ENCODE measurements at places on chromosomes 3 and 15.

- DNase-seq = no peak
Measured at GRCh38 chr3:176855901-176856486, 341.3 kb downstream of the TBL1XR1 start.

DNA sequence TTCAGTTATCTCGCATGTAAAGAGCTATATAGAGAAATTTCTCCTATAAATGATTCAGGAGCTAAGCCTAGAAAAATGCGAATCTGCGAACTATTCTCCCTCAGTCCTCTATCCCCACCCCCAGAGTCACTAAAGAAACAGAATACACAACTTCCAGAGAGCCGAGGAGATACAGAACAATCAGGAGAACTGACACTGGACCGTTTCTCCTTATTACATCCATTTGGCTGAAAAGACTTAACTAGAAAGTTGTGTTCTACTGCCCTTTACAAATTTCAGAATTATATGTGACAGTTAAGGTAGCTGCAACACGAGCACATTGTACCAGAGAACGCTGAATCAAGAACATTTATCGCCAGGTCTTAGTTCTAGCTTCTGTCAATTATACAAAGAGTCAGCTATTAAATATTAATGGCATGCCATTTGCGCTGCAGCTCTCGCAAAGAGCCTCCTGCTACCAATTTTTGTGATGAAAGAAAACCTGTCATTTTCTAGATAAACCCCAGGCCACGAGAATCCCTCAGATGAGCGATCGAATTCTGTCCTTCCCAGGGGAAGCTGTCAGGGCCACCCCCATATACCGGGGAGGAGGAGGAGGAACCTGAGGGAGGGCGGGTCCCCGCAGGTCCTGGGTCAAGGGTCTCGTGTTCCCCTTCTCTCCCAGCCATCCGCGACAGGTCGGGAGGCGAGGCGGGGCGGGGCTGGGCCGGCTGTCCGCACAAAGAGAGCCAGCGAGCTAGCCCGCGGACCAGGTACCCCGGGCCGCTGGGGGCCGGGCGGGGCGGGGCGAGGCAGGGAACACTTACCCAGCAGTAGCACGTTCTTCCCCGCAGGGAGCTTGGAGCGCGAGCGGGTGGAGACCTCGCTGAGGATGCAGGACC is 878 bp downstream of the DYNC1LI1 start:
- peak; percentile 38 for DNase-seq

DNA sequence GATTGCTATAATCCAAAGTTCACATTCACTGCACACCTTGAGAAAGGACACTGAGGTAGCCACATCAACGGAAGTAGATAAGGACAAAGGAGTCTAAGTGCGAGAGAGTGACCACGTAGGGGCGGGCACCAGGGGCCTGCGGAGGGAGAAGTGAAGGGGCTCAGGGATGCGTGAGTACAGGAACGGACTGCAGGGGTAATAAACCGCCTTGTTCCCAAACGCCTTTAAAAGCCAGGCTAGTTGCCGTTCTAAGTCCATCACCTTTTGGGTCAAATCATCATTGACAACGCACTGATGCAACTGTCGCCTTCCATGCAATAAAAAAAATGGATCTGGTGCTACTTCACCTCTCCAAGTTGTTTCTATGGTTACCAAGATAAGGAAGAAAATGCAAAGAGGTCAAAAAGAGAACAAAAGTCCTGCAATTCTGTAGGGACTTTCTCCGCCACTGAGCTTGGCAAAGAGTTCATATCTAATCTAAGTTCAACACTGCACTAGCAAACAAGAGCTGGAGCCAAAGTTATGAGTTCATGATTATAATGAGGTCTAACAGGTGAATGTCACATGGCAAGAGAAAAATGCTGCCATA is 32.6 kb upstream of the ATP11B start:
- no peak for DNase-seq

DNA sequence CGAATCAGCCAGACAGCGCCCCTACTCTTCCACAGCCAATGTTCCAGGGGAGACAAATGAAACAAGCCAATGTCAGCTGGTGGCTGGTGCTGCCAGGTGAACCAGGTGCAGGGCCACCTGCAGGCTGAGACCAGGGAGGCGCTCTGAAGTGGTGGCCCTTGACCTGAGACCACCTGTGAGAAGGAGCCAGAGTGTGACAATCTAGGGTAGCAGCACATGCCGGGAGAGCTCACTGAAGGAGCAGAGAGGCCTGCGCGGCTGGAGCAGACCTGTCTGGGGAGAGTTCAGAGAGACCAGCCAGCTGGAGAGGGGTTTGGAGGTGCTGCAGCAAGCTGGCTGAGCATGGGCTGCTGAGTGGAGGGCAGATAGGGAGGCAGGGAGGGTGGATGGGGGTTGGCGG is 693 bp upstream of the STAB1 start:
- DNase-seq = no peak

DNA sequence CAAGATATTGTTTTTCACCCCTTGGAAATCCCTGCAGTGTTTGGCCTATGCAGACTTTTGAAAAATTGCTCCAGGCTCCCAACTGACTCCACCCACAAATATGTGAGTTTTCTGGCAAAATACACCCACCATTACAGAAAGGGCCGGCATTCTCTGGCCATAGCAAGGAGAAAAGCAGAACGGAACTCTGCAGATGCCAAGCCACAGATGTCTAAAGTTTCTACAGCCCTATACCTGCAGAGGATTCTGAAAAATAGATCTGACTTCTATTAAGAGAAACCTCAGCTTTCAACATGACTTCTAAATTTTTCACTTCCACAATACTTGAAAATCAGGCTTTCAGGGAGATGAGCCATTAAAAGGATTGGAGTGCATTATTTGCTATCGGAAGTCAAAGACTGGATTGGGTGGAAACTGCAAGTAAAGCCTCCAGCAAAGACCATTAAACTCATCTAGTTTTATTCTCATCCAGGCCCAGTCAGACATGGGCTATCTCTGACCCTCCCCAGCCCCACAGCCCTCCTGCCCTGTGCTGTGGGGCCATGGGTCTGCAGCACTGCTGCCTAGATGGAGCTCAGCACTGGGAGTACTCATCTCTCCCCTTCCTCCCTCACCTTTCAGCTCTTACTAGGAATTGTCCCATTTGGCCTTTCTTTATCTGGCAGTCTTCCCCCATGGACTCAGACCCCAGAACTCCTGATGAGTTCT is 243.1 kb upstream of the GOLGA6L4 start:
- DNase-seq = no peak

DNA sequence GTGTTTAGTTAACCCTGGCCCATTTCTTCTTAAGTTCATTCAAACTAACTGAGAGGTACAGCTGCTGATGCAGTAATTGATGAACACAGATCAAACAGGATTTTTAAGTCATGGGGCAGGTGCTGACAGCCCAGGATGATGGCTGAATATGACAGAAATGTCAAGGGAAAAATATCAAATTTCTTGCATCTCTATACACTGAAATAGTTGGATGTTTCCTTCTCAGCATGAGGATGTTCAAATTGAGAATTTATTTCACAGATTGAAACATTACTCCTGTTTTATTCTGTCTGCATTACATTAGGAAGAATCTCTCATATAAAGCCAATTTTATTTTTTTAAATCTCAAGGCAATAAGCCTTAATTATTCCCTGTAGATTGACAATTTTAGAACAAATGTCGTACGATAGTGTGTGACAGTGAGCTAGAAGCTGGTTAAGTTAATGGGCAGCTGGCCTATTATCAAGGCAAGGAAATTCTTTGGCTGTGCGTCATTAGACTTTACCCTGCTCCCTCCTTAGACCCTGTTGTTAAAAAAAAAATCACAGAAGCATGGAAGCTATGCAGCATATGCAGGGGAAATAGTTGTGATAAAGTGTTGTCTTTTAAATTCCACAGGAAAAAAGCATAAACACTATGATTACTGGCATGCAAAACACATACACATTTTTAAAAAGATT is 183.8 kb upstream of the KCNMB2 start:
- DNase-seq = peak; percentile 94

GRCh38 chr15:85005319-85005718 is 23.7 kb downstream of the PDE8A start:
- DNase-seq = peak; percentile 49

Data from choroid plexus epithelial cell (primary cell).